ENCODE measurements at places on chromosomes 7 and 10.

GRCh38 chr10:12811826-12812225 lies 189.7 kb downstream of the CCDC3 start:
- no peak for DNase-seq

- no peak for DNase-seq
These were observed 7.5 kb upstream of the OR6B1 start for GRCh38 chr7:143992670-143993069.

DNA sequence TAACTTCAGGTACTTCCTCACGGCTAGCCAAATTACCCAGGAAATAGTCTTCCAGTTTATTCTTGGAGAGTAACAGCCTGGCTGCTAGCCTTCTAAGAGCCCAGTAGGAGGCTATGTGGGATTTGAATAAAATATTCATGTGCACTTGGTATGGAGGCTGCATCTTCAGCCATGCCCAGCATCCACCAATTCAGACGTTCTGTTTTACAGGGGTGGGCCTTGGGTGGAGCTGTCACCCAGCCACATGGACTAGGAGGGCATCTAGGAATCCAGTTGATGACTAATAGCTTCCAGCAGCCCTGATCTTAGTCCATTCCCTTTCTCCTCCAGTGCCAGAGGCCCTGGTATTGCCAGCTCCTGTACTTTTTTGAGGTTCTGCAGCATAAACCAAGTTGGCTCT lies 66.3 kb upstream of the ZRANB1 start:
- no peak for DNase-seq

DNA sequence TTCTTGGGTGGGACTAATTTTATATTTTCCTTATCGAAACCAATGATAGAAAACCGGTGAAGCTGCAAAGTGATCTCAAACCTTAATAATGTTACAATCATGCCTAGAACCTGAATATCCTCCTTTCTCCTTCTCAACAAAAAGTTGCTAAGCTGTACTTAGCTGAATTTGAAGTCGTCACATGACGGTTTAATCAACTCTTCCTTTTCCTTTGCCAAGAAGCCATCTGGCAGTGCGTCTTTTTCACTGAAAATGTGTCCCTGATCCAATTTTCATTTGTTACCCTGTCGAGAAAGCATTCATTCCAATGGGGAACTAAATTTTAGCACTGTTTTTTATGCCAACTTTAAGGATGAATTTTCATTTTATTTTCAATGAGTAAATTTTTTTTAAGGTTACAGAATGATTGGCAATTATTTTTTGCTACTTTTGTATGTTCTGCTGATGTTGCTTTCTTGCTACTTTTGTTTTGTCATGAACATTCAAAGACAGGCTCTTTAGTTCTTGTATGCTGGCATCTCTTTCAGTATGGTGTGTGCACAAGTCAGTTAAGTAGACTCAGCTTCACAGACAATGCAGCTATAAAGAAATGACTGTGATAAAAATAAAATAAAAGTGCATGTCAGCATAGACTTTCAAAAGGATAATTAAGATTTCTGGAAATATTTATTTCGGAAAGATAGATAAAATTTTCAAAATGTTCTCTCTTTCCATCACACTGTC lies 980.0 kb downstream of the DNAJB9 start:
- no peak for DNase-seq

DNA sequence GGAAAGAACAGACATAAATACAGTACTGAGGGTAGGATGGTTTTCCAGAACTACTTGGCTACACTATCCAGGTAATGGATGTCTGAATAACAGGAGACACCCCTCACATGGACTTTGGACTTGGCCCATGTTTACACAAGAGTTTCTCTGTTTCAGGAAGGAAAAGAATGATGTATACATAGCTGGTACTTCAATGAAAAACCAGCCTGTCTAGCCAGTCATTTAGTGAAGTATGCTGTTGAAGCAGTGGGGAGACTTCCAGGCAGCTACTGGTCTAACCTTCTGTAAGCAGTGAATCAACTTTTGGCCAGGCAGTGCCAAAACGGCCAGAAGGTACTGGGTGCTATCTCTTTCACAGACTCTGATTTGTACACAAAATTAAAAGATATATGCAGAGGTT lies 135.0 kb downstream of the MBL2 start:
- DNase-seq: no peak

DNA sequence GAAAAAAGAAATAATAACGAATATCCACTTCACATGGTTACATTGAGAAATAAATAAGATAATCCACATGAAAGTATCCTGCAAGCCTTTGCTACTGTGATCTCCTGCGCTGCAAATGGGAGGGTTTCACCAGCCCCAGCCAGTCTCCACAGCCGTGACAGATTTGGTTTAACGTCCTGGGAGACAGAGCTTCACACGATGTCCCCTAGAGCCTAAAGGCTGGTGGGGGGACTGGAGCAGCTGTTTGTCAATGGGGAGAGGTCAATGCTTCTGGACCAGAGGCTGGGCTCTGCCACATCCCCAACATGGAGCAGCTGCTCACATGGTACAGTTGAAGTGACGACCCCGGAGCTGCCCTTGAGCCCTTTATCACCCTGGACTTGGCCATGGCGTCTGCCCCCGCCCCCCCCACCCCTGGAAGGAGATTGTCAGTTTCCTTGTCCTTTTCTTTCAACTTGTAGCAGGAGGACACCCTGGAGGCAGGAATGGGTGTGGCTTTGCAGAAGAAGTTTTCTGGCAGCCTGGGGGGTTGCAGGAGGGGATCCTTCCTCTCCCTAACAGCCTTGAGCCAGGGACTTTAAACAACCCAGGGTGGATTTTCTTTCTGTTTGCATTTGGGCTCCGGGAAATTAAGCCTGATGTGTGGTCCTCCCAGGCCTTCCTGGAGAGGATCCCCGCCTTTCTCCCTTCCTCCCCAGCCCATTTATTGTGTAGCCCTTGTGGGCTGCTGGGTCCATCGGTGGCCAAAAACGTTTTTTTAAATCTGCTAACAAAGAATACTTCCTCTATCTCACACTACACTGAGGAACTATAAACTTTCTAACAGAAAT lies 37.0 kb upstream of the MXI1 start:
- no peak for DNase-seq

DNA sequence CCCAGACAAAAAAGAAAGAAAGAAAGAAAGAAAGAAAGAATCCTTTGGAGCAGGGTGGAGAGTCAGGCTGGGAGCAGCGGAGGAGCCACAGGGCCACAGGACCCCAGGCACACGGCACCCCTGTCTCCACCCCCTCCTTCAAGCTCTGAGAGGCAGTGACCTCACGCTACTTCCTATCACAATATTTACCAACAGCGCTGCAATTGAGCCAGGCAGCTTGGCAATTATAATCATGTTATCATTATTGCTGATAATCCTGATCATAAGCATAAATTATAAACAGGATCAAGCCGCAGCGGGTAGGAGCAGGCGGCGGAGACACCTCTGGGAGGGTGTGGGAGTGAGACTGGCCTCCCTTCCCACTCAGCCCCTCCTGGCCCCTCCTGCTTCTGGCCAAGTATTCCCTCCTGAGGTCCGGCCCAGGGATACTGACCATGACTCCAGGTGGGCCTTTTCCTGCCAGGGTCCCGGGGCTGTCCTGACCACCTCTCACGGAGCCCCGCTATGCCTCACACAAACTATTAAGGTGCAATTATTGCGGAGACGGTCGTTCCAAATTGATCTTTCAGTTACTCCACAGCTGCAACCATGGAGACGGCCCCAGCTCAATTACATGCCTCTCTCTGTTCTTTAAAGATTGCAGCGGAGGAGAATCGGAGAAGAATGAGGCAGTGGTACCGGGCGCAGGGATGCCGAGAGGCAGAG lies 10.0 kb upstream of the GTF2IRD1 start:
- no peak for DNase-seq

- no peak for DNase-seq
These were observed 35.0 kb downstream of the SH3PXD2A start for GRCh38 chr10:103820101-103821062.

- no peak for DNase-seq
These were observed 331.7 kb downstream of the KCNMA1 start for GRCh38 chr10:77305650-77306632.

- DNase-seq: no peak
These were observed 114.3 kb downstream of the LMBR1 start for GRCh38 chr7:156778668-156779067.

DNA sequence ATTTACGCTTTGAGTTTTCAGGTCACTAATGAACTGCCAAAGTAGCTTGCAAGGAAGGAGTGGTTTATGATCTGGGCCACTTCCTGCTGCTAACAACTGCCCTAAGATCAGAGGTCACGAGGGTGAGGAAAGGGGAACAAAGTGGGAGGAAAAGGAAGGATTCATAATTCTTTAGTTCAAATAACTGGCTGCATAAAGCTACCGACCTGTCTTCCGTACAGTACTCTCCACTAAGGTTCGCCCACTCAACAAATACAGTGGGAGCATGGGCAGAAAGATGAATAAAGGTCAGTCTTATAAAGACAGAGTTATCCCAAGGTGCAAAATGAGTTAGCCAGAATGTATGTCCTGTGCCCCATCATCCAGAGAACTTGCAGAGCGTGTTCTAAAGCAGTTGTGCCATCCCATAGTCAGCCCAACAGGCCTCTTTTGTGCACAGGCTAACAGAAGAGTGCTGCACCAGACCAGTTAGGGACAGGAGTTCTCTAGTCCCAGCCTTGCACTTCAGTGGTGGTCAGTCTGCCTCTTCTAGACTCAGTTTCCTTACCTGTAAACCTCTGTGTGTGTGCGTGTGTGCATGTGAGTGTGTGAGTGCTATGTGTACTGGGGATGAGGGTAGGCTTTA lies 65.9 kb downstream of the CREB3L2 start:
- no peak for DNase-seq

GRCh38 chr7:11302121-11302520 lies 328.4 kb downstream of the PHF14 start:
- no peak for DNase-seq

- DNase-seq: no peak
These were observed 176.7 kb upstream of the PPP2R2D start for GRCh38 chr10:131724169-131724545.

DNA sequence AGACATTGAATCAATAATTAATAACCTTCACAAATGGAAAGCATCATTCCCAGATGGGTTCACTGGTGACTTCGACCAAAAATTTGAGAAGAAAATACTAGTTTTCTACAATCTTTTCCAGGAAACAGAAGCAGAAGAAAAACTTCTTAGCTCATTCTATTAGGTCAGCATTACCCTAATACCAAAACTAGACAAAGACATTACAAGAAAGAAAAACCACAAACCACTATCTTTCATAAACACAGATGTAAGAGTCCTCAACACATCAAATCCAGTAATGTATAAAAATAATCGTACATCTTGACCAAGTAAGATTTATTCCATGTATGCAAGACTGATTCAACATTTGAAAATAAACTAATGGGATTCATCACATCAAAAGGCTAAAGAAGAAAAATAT lies 64.0 kb upstream of the CDK1 start:
- no peak for DNase-seq
